ENCODE measurements at places on chromosomes 2 and 18.

DNA sequence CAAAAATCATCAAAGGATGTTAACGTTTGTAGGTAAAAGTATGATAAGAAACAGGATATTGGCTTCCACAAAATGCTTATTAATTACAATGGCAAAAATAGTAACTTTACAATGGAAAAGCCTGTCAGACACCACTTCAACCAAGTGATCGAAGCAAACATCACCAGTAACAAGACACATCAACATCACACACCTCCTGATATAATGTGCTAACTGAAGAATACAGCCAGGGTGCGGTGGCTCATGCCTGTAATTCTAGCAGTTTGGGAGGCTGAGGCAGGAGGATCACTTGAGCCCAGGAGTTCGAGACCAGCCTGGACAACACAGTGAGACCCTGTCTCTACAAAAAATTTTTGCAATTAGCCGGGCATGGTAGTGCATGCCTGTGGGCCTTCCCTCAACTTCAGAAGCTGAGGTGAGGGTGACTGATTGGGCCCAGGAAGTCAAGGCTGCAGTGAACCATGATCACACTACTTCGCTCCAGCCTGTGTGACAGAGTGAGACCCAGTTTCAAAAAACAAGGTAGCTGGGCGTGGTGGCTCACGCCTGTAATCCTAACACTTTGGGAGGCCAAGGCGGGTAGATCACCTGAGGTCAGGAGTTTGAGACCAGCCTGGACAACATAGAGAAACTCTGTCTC lies 15.0 kb downstream of the MGAT4A start:
- DNase-seq, result no peak

DNA sequence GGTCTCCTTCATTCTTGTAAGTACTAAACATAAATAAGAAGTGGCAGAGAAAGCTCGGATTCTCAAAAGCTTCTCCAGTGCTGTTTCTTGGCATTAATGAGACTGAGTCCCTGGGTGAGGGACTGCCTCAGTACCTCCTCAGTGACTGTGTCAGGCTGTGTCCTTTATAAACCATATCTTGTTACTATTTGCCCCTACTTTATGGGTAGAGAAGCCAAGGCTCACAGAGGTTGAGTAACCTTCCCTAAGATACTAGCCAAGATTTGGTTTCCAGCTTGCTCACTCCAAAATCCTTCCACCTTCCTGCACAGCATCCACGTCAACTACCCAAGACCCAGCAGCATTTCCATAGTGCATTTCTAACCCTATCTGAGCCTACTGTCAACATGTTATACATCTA lies 55.6 kb downstream of the THUMPD2 start:
- DNase-seq, result no peak

- DNase-seq, result peak; percentile 23
These were observed 7.6 kb downstream of the ESPNL start for GRCh38 chr2:238107525-238108422.

GRCh38 chr2:7724336-7724735 lies 807.1 kb downstream of the RNF144A start:
- DNase-seq, result no peak

GRCh38 chr2:45778720-45779171 lies 127.3 kb downstream of the PRKCE start:
- peak; percentile 56 for DNase-seq

DNA sequence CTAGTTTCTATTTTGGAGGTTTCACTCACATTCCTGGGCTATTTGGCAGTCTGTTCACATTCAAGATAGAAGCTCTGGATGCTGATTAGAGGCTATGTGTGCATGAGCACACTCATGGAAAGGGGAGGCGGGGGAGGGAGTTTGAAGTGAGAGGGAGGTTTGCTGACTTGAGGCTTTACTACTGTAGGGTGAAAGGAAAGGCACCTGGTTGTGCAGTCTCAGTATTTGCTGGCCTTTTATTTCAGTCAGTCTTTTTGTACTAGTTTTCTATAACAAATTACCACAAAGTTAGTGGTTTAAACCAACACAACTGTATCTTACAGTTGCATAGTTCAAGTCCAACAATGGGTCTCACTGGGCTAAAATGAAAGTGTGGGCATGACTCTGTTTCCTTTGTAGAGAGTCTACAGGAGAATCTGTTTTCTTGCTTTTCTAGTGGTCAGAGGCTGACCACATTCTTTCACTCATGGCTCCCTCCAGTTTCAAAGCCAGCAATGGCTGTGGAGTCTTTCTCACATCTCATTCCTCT lies 47.7 kb upstream of the NR4A2 start:
- no peak for DNase-seq

GRCh38 chr2:198913394-198914152 lies 544.2 kb downstream of the SATB2 start:
- DNase-seq, result no peak

GRCh38 chr2:21452678-21453077 lies 328.9 kb downstream of the TDRD15 start:
- peak; percentile 18 for DNase-seq

DNA sequence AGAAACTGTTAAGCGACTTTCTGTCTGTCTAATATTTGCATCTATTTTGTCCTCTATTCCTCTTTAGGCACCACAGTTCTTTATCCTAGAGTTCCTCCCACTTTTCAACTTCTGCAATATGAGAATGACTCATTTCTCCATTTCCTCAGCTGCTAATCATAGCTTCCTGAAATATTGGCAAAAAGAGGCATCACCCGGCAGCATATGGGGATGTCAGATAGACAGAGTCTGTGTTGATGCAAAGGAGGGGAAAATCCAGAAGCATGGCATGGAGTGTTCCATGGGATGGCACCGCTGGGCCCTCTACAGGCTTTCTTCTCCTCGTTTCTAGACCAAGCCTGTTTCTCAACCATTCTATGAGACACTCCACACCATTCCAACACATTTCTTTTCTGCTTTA lies 93.4 kb downstream of the DOCK10 start:
- no peak for DNase-seq

DNA sequence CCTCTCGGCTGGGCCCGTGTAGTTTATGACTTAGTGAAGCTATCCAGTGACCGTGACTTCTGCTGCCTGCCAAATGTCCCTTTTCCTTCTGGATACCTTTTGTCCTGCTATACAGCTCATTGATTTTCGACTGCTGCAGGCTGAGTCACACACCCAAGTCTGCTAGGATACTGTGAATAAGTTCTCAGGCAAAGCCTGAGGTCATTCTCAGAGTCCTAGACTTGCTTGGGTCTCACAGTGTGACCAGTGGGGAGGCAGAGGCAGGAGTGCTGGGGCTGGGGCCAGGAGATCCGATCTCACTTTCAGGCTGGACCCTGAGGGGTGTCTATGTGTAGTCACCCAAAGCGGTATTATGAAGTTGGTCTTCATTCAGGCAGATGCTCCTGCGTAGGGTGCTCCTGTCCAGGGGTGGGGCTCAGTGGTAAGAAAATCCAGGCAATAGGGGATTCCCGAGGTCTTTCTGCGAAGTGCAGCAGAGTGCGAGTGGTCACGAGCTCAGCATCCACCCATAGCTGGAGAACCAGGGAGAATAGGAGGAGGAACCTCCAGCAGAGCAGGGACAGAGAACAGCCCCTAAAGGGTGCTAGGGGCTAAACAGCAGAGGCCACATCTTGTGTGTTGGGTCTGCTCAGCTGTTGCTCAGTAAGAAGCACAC lies 268.6 kb upstream of the NCKAP5 start:
- DNase-seq, result no peak

GRCh38 chr2:122307763-122308162 lies 552.3 kb downstream of the TSN start:
- no peak for DNase-seq

- no peak for DNase-seq
These were observed 52.9 kb upstream of the CAPN13 start for GRCh38 chr2:30860003-30860725.

DNA sequence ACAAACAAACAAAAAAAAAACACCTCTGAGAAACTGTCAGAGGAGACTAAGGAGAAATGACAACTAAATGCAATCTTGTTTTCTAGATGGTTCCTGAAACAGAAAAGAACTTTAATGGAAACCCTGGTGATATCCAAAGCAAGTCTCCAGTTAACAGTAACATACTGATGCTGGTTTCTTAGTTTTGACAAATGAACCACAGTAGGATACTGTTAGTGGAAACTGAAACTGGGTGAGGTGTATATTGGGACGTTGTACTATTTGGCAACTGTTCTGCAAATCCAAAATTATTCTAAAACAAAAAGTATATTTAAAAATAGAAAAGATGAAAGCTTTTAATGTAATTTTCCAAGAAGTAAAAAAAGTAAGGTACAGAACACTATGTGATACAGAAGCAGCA lies 11.4 kb downstream of the SESTD1 start:
- DNase-seq, result no peak

- DNase-seq, result no peak
These were observed 5.2 kb upstream of the PPP4R1 start for GRCh38 chr18:9619545-9619944.

- no peak for DNase-seq
These were observed 52.0 kb downstream of the SLC25A12 start for GRCh38 chr2:171841996-171842395.

DNA sequence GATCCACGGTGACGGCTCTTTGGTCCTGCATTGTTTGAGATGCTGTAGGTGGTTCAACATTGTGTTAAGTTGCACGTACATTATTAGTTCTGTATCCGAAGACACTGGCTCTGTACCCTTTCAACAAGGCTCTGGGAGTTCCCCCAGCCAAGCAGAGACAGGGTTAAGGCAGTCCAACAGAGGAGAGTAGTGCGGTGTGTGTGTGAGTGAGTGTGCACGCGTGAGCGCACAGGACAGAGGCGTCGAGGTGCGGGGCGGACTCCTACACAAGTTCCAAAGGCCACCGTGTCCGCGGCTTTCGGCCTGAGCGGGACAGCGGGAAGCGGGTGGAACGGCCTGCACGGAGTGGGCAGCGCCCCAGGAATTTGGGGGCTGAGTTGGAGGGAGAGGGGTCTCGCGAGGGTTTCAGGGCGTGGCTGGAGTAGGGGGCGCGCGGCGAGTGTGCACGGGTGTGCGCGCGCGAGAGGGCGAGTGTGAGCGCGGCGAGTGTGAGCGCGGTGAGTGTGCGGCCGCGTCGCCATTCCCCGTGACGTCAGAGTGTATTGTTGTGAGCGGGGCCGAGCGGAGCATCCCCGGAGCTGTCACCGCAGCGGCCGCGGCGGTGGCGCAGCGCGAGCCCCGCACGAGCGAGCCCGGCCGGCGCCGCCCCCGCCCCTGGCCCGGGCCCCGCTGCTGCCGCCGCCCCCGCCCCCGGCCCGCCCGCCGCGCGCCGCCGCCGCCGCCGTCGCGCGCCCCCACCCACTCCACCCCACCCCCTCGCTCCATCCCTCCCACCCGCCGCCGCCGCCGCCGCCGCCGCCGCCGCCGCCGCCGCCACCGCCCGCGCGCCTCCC lies at the start of gene ASXL3:
Gene ASXL3 (plus strand): TSS at position 535 of the 833 bp plus-strand sequence. CDS start 413 bp downstream, outside the sequence.
- DNase-seq, result peak; percentile 74

DNA sequence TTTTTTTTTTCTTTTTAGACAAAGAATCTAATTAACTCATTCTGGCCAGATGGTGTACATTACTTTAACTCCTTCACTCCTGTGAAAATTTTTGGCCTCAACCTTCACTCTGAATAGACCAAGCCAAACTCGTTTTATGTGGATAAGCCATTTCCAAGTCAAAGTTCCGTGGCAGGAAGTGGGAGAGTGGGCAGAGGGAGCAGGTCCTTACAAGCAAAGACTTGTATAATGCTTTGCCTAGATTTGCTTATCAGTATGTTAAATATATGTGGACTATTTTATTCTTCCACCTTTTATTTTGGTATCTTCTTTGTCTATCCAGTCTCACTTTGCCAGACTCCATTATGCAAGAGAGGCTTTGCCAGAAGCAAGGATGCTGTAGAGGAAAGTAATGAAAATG lies 178.1 kb upstream of the TNP1 start:
- DNase-seq, result no peak

- no peak for DNase-seq
These were observed 31.7 kb upstream of the ASAP2 start for GRCh38 chr2:9174771-9175437.

GRCh38 chr2:150028322-150028721 lies 440.7 kb upstream of the MMADHC start:
- DNase-seq, result no peak

DNA sequence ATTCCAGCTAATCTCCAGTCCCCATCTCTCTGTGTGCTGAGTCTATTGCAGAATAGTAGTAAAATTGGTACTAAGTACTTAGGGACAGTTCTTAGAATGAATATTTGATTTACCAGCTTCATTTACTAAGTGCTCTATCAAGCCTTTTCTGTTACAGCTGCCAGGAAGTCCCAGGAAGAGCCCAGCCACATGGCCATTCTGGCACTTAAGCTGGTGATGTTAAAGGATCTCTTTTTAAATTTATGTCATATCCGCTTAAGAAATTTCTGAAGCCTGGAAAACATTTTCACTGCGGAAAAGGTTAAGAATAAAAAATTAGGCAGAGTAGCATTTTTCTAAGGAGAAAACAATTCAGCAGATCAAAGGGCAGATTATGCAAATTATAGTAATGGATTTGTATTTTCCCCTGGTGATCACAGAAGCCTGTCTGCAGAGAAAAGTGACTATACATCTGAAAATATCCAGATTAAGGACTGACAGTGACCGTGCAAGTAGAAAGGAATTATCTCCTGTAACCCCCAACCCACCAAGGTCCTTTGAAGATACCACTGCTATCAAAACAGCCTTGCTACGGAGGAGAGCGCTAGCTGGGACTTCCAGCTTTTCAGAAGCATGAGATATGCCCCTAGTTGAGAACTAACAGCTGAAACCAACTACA lies 260.8 kb downstream of the SH3BP4 start:
- DNase-seq, result no peak

DNA sequence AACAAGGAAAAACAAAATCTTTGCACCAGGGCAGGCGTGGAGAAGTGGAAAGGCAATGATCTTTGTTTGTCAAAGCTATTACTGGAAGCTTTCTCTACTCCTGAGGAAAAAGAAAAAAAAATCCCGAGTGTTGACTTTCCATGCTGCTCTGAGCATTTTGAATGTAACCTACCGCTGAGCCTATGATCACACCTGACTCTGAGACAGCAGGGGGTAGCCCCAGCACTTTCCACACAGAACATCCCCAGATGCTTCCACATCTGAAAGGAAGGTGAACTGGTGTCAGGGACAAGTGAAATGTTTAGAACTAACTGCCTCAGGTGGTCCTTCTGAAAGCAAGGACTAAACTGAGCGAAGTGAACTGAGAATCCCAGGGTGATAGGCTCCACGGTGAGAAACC lies 1315.1 kb upstream of the DDX18 start:
- DNase-seq, result no peak

DNA sequence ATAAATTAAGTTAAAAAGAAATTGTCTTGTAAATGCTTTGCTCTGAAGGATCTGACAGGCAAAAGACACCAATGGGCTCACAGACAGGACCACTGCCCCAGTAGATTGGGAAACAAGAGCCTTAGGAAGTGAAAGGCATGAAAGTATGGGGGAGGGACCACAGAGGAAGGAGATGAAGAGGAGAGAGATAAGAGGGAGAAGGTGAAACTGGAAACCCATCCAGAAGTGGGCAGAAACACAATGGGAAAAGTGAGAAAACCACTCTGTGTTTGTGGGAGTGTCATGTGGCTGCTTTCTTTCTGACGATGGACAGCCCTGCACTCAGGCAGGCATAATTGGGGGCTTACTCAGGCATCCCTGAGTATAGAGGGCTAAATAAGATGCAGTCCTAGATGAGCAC lies 101.5 kb upstream of the STON1 start:
- DNase-seq, result no peak

- no peak for DNase-seq
These were observed 115.1 kb downstream of the STPG4 start for GRCh38 chr2:47039913-47040562.

GRCh38 chr2:152961351-152961750 lies 242.9 kb downstream of the ARL6IP6 start:
- DNase-seq, result no peak

- DNase-seq, result no peak
These were observed 1279.0 kb upstream of the LRRTM1 start for GRCh38 chr2:81583311-81584108.
